ENCODE measurements at places on chromosomes 7 and 10.

DNA sequence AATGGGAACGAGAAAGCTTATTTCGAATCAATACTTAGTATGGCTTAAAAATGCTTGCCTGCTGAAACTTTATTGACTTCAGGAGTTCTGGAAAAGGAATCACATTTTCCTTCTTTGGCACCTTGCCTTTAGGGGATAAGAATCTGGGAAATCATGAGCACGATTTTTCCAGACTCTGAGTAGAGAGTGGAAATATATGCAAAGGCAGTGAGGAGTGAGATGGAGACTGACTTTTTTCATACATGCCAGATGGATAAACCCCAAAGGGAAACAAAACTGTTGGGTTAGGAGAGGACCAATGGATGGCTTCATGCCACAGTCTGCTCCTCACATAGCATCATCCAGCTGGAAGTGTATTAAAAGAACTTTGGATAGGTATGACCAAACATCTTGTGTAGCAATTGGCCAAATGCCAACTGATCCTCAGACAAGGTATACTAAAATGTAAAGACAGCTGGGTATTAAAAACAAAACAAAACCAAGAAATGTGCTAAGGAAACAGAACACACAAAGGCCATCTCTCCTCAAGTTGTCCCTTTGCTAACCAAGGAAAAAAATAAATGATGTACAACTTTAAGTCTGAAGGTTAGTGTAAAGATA, 1.7 kb downstream of the COL28A1 start:
- DNase-seq, result no peak

DNA sequence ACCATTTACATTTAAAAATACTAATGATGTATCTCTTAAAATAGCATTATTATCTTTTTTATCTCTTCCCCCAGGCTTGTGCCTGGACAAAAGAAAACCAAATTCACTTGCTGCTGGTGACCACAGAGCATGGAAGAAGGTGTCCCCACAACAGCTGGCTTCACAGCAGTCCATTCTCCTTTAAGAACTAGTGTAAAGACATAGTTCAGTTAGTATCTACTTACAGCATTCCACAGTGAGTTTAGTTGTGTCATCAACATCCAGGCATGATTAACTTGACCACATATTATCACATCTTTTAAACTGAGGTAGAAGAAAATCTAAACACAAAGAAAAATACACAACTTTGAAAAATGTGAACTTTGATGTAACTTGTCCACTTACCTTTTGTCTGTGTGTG, 55.0 kb downstream of the LRRC17 start:
- DNase-seq, result no peak

DNA sequence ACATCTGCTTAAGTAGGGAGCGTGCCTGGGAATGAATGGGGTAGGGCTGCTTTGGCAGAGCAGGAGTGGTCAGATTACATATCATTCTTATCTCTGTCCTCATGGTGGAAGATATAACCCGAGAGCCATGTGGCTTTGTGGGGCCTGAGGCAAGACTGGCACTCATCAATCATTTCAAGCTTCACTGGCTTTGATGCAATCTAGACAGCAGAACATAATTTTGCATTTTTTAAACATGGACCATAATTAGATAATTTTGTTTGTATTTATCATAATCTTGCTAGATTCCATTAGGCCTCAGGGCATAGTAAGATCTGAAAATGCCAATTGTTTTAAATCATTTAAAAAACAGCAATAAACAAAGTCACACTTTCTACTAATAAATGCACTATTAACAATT, 480.3 kb downstream of the NXPH1 start:
- DNase-seq, result no peak

DNA sequence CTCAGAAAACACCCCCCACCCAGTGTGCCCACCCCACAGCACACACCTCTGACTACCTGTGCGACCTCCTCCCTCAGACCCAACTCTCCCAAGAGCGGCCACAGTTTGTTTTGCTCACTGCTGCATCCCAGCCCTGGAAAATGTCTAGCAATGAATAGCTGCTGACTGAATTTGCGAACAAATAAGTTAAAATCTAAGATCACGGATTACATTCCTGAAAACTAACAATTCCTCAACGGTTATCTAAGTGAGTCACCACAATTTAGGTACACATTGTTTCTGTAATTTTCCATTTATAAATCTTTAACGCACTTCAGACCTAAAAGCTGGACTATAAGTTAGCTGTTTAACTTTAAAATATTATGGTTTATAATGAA, 235.2 kb downstream of the ZMYND11 start:
- no peak for DNase-seq

- no peak for DNase-seq
Measured at GRCh38 chr10:98029149-98030092, 1.0 kb downstream of the CRTAC1 start.

- DNase-seq, result peak; percentile 62
Measured at GRCh38 chr10:63166742-63167258, 33.7 kb downstream of the NRBF2 start.

DNA sequence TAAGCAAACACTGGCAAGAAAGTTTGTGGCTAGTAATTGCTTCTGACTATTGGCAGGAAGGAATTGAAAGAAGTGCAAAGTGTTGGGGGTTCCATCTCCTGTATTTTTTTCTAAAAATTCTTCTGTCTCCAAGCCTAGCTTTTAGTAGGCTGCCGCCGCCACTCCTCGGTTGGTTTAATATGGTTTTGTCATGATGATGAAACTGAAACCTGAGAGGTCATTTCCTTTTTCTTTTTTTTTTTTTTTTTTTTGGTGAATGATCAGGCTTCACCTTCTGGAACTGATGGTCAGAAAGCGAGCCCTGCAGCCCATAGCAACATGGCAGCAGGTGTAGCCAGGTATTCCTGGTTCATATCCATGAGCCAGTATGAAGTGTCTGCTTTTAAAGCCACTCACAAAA, 75.3 kb upstream of the AGBL3 start:
- DNase-seq, result no peak

DNA sequence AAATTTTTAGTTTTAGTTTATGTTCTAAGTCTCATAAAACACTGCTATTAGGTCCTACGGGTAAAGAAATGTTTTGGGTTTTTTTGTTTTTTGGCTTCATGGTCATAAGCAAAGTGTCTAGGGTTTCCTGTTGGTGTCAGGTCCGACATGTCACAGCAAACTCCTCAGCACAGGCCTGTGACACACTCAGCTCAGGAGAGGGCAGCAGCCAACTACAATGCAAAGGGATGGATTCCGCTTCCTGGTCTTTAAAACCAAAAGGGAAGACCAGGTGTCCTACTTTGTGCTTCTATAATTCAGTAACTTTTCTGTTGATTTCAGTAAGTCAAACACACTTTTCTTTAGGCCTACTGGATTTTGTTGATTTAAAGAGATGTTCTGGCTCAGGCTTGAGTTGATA, 83.8 kb upstream of the MACROH2A2 start:
- DNase-seq, result no peak

DNA sequence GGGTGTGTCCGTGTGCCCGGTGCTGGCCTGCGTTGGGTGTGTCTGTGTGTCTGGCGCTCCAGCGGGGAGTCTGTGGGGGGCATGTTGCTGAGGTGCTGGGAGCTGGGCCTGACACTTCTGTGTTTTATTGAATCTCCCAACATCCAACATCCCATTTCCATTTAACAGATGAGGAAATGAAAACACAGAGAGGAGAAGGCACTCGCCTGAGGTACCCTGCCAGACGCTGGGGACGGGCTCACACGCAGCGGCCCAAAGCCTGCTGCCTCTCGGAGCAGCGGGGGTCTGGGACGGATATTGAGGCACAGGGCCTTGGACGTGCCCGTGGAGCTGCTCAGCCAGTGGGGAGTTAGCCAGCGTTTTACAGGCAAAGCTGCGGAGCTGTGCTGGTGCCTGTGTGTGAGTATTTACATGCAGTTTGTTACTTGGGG, 133.9 kb downstream of the DNAJB6 start:
- DNase-seq, result no peak

DNA sequence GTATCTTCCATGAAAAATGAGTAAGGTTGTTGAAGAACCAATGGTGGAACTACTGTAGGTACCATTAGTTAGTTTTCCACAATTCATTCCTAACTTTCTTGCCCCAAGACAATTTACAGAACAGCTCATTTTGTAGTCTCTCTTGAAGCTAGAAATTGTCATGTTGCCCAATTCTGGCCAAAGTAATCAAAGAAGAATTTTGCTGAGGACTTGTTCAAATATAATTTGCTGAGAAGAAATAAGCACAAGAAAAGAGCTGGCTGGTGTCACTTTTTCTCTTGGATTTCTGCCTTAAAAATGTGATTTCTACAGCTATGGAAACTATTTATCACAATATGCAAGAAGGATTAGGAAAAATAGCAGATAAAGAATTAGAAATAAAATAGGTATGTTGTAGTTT, 199.2 kb upstream of the SEMA3A start:
- DNase-seq, result no peak

DNA sequence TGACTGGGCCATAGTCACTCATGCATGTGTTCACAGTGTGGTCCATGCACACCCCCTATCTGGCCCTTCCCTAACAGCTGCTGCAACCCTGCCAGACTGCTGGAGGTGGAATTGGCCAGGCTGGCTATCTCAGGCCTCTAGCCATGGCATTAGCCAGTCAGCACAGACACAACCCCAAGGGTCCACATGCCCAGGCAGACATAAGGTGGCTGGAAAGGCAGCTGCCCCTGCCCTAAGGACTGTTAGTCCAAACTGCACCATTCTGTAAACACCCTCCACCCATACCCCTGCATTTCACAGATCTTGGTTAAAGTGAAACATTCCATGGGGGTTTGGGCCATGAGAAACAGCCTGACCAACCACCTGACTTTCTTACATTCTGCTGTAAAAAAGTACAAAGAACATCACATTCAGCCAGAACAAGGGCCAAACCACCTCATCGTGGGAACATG, 137.4 kb upstream of the KCNMA1 start:
- DNase-seq, result no peak

DNA sequence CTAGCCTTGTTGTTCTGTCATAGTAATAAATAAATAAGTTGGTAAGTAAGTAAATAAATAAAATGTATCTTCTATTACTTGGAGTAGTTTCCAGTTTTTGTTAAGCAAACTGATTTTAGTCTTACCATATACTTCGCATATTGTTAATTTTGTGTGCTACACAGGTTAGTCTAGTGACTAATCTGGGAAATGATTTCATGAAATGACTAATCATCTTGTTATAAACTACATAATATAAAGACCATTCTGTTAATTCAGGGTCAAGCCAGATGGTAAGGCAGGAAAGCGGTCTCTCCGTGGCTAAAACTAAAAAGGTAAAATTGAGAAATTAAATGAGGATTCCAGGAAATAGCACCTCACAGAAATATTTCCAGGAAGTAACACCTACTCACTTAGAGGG, 58.5 kb upstream of the FOXP2 start:
- DNase-seq, result no peak

- DNase-seq, result no peak
Measured at GRCh38 chr10:84406561-84406960, 78.2 kb downstream of the CCSER2 start.

DNA sequence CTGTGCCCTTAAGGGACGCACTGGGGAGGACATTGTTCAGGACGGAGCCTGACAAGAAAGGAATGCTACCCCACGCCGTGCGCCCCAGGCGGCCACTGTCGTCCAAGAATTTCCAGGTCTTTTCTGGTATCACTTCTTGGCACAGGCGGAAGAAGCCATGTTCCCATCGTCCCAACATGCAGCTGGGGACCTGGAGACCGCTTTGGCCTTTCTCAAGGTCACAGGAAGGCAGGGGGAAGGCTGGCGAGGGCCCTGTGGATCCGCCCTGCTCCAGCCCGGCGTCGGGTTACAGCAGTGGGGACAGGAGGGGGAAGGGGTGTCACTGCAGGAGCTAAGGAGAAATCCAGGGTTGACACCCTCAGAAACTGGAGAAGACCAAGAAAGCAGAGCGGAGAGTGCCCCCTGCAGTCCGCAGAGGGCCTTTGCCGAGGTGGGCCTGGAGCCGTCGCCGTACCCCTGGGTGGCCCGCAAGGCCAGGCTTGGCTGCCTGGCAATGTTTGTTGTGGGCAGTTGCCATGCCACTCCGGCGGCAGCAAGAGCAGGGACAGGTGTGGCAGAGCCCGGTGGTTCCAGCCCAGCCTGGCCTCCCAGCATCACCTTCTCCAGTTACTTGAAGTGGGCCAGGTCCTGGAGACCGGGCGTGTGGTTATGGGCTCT, 104.1 kb downstream of the LHPP start:
- no peak for DNase-seq

- DNase-seq, result no peak
Measured at GRCh38 chr7:142808802-142809583, 38.2 kb downstream of the PRSS2 start.

GRCh38 chr10:84314275-84314674, 14.1 kb upstream of the CCSER2 start:
- DNase-seq, result no peak

GRCh38 chr10:97178074-97178473, 7.7 kb downstream of the SLIT1 start:
- no peak for DNase-seq

GRCh38 chr7:149171892-149172533, 23.3 kb upstream of the ZNF282 start:
- DNase-seq, result no peak

DNA sequence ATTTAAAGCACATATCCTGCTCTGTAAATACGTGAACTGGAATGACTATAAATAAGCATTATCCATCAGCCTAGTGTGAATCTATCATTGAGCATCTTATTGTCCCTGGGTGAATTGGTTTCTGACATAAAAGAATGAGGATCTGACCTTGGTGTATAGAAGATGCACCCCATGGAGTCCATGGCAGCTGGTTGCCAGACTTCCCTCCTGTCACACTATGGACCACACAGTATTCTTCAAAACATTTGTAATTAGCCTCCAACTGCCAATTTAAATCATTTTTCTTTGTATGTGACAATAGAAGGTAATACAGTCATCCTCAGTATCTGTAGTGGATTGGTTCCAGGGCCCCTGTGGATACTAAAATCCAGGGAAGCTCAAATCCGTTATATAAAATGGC, 238.1 kb upstream of the ZWINT start:
- DNase-seq, result no peak

- DNase-seq, result no peak
Measured at GRCh38 chr7:117071551-117071950, 118.2 kb downstream of the ST7 start.

- DNase-seq, result no peak
Measured at GRCh38 chr7:73895626-73896025, 34.7 kb downstream of the TMEM270 start.

DNA sequence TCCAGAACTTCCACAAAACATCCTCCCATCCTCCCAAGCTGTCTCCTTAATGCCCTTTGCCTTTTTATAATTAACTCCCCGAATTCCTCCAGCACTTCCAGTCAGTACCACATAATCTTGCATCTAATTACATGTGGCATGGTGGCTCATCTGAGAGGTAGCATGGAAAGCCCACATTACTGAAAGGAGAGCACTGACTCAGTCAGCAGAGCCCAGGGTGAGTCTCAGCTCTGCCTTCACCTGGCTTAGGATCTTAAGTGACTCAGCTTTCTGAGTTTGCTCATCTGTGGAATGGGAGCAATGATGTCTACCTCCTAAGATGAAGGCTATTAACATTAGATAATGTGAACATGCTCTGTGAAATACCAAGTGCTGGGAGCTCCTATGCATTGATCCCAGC, 433.9 kb downstream of the SORCS3 start:
- no peak for DNase-seq

DNA sequence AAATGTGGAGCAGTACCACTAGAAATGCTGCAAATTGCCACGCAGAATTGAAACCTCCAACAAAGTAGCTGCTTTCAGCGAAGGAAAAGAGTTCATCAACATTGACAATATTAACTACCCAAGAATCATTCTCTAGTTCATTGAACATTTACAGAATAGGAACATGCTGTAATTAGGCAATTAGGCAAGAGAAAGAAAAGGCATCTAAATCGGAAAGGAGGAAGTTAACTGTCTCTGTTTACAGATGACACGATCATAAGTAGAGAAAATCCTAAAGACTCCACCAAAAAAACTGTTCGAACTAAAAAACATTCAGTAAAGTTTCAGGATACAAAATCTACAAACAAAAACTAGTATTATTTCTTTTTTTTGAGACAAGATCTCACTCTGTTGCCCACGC, 8.9 kb upstream of the PKD1L1 start:
- DNase-seq, result no peak
